SHP77 (cell line): ENCODE measurements at places on chromosomes 2 and 18.

- no peak for DNase-seq
These were observed 99.0 kb downstream of the SP3 start for GRCh38 chr2:173865971-173866873.

GRCh38 chr2:159633219-159633618, 16.9 kb upstream of the BAZ2B start:
- no peak for DNase-seq

- DNase-seq = no peak
These were observed 691 bp downstream of the BIRC6 start for GRCh38 chr2:32357318-32358110.

DNA sequence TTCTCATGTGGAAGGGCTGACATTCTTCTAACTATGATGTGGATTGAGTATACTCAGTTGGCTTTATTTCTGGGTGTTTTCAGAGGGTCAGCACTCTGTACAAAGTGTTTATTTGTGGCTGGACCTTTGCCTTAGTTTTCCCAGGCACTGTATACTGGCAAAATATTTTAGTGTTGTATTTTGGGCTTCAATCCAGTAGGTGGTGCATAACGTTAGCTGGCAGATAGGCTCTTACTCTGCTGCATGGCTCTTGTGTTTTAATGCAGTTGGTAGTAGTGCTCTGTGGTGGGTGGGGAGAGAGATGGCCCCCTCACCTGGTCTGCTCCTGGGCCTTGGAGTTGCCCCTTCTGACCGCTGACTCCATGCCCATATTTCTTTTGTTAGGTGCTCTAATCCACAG, 75.6 kb upstream of the REG3A start:
- DNase-seq = no peak

DNA sequence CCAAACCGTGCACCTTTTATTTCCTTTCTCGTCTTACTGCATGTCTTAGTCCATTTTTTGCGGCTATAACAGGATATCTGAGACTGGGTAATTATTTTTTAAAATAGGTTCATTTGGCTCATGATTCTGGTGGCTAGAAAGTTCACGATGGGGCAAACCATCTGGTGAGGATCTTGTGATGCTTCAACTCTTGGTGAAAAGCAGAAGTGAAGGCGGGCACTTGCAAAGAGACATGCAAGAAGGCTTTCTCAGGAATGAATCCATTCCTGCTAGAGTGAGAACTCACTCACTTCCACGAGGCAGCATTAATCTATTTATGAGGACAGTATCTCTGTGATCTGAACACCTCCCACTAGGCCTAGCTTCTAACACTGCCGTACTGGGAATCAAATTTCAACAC, 327.1 kb upstream of the RBMS1 start:
- no peak for DNase-seq

GRCh38 chr2:23385351-23385747, 370 bp downstream of the KLHL29 start:
- no peak for DNase-seq

GRCh38 chr2:46555646-46556234, 76.4 kb downstream of the TMEM247 start:
- no peak for DNase-seq

DNA sequence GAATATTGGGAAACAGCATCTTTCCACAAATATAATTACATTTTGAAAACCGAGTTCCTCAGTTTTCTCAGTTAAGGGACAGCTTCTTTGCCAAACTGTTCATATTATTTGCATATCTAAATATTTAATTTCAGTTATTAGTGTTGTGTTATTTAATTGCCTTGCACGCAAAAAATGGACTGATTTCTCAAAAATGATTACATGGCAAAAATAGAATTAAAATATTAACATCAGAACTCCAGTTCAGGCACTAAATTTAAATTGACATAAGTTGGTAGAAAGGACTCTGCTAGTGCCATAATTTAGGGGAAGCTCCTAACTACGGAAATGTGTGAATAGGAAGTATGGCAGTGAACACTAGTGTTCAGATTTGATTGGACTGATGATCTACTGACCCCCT, 209.6 kb downstream of the PARD3B start:
- DNase-seq = no peak

- DNase-seq = no peak
These were observed 58.2 kb downstream of the TWSG1 start for GRCh38 chr18:9392726-9393125.

GRCh38 chr18:3060667-3061580, 48.0 kb upstream of the LPIN2 start:
- no peak for DNase-seq

- DNase-seq = no peak
These were observed 163.1 kb downstream of the ARL6IP6 start for GRCh38 chr2:152881527-152881926.
